CD4-positive, alpha-beta T cell (primary cell): ENCODE measurements at places on chromosomes 6 and 20. TPM values are rescaled to one million over a fixed set of nuclear protein-coding genes. Genes with fewer than 3 reads are reported as not detected.

- H3K4me3 ChIP-seq, result no peak overlapping the region
- peaks cover 9% of the 10 kb centered on the region for H3K4me1 ChIP-seq
- no peaks in the 10 kb centered on the region for H3K27me3 ChIP-seq
- no peak for DNase-seq
These were observed 150.8 kb downstream of the NRN1 start for GRCh38 chr6:5855787-5856470.

GRCh38 chr6:73743081-73743480, 47.1 kb downstream of the CD109 start:
- no peak overlapping the region for H3K27ac ChIP-seq
- no peaks in the 10 kb centered on the region for H3K27me3 ChIP-seq
- H3K4me3 ChIP-seq, result no peak overlapping the region
- H3K4me1 ChIP-seq, result no peaks in the 10 kb centered on the region

DNA sequence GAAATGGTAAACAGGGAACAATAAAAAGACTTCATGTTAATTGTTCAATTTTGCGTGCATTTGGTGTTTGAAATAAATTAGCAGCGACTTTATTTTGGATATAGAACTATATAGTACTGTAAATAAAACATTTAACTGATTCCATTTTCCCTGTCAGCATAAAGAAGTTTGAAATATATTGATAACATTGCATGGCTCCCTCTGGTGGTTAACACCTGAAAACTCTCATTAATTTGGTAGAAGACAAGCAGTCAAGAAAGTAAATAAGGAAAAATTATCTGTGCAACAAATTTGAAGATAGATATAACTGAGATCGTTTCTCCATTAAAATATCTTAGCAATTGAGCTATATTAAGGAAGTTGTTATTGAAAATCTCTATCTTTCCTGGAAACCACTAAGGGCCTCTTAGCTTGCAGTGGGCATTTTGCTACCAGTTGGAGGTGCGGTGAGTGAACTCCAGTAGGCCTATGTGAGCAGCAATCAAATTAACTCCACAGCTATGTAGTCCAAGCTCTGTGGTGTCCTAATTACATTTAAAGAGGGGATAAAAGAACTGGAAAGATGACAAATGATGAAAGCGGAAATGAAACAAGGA, 435.7 kb upstream of the FKBP1C start:
- no peak overlapping the region for H3K27ac ChIP-seq
- DNase-seq, result no peak
- H3K4me3 ChIP-seq, result no peak overlapping the region
- no peaks in the 10 kb centered on the region for H3K4me1 ChIP-seq

DNA sequence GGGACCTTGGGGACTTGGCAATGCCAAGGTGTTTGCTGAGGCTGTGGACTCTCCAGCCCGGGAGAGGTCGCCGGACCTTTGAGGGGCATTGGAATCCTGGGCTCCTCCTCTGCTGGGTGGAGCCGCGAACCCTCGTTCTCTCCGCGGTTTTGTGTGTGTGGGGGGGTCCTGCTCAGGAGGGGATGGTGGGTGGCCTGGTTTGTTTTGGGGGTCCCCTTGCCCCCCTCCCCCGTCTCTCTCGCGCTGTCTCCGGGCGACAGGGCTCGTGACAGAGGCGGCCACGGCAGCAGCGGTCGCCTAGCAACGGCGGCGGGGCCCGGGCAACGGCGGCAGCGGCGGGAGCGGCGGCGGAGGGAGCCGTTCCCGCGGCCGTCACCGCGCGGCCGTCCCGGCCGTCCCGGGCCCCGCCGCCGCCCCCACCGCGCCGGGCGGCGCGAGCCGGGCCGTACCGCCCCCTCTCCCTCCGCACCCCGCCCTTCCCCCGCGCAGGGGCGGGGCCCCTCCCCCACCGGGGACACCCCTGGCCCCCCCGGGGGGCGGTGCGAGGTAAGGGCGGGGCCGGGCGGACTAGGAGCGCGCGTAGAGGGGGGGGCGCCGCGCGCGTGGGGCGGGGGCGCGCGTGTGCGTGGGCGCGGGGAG, 7.8 kb downstream of the SYNGAP1 start:
- peaks cover 6% of the 10 kb centered on the region for H3K36me3 ChIP-seq
- peak overlapping the region; percentile 71 for H3K4me3 ChIP-seq
- no peaks in the 10 kb centered on the region for H3K27me3 ChIP-seq
- DNase-seq, result peak; percentile 54
- peaks cover 72% of the 10 kb centered on the region for H3K4me1 ChIP-seq

DNA sequence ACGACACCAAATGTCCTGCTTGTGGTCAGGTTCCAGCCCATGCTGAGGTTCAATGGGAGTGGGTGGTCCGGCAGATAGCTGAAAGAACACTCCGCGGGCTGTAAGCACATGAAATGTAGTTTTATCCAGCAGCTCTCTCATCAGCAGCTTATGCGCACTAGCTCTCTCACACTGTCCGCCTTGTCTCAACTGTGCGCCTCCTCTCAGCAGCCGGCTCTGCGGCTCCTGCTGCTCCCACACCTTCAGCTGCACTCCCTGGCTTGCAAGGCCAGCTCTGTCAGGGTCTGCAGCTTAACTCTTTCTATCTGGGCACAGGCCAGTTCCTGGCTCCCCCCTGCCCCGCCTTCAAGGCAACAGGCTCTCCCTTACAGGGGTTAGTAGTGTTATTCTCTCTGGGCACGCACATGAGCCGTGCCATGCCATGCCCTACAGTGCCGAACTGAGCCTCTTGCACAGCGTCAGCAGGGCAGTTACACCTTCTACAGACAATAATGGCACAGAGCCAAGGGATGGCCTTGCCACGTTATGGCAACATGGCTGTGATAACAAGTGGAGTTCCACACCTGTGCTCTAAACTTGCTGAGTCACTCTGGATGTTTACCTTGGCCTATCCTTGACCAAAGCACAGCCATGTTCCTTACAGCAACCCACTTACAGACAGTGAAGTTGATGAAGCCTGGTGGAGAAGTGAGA, 84.0 kb upstream of the LRFN2 start:
- DNase-seq, result no peak
- peaks cover 7% of the 10 kb centered on the region for H3K27me3 ChIP-seq
- no peak overlapping the region for H3K4me3 ChIP-seq
- no peak overlapping the region for H3K27ac ChIP-seq
- no peaks in the 10 kb centered on the region for H3K4me1 ChIP-seq

The CLIC5 gene
- 2.5 TPM for total RNA-seq

The MGME1 gene
- 4.6 TPM for total RNA-seq
